ENCODE measurements at places on chromosomes 7 and 10. TPM values are rescaled to one million over a fixed set of nuclear protein-coding genes. Genes with fewer than 3 reads are reported as not detected.

The FAM25G gene
- total RNA-seq = not detected

The PPP1R9A gene
- total RNA-seq = not detected

The GHRHR gene
- total RNA-seq = not detected

The RET gene
- 0.21 TPM for total RNA-seq

The EIF5AL1 gene
- 0.32 TPM for total RNA-seq

The GIMAP4 gene
- total RNA-seq = 39.1 TPM

The ZKSCAN5 gene
- 8.2 TPM for total RNA-seq

The PTPRE gene
- total RNA-seq = 16.8 TPM

The LDB3 gene
- not detected for total RNA-seq

The MBL2 gene
- total RNA-seq = not detected

The MBLAC1 gene
- 2.8 TPM for total RNA-seq

The NPTX2 gene
- total RNA-seq = 0.32 TPM

The FAM107B gene
- 99.4 TPM for total RNA-seq

The CTTNBP2 gene
- not detected for total RNA-seq

The GRK5 gene
- 24.4 TPM for total RNA-seq

All from activated T-helper 2 cell treated with anti-CD3 and anti-CD28 coated beads, Interferon-gamma antibody, Interleukin-2, Interleukin-4, amounts not matched to agents 10 μg/mL and 5 μg/mL and 100 μg/mL, durations not matched to agents 14 hours and 24 hours and 36 hours (primary cell).